ENCODE measurements at places on chromosomes 6 and 20.
A peak's percentile ranks its signal among the peaks of the same experiment; 100 is the strongest.

DNA sequence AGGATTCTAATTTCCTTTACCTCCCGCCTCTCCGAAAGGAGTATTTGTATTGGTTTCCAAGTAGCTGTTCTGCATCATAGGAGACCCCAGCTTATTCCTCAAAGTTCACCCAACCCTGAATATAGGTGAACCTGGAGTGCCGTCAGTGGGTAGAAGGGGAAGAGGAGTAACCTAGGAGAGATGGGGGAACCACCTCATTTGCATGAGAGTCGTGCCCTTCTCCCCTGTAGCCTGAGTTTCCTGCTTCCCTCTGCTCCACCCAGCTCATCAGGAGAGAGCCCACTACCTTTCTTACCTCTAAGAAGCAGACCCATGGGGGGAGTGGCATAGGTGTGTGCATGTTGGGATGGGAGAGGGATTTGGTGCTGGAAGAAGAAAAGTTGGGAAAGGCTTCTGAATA, 17.3 kb upstream of the WFDC2 start:
- DNase-seq, result no peak

DNA sequence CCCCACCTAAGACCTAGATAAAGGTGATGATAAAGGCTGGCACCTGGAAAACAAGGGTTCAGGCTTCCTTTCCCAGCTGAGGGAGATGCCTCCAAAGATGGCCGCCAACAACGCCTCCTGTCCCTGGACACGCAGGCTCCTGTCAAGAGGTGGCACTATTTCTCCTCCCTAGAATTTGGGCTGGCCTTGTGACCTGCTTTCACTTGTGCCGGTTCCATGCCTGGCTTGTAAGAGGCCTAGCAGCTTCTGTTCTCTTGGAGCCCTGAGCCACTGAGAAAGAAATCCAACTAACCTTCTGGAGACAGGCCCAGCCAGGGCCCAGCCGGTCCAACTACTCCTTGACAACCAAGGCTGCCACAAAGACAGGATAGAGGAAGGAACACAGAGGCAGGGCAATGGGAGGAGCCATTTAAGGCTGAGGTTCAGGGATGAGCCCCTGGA, 60.2 kb upstream of the RALY start:
- peak; percentile 24 for DNase-seq

- peak; percentile 47 for DNase-seq
Observed at GRCh38 chr6:160992061-160992979, 751 bp downstream of the MAP3K4 start.

DNA sequence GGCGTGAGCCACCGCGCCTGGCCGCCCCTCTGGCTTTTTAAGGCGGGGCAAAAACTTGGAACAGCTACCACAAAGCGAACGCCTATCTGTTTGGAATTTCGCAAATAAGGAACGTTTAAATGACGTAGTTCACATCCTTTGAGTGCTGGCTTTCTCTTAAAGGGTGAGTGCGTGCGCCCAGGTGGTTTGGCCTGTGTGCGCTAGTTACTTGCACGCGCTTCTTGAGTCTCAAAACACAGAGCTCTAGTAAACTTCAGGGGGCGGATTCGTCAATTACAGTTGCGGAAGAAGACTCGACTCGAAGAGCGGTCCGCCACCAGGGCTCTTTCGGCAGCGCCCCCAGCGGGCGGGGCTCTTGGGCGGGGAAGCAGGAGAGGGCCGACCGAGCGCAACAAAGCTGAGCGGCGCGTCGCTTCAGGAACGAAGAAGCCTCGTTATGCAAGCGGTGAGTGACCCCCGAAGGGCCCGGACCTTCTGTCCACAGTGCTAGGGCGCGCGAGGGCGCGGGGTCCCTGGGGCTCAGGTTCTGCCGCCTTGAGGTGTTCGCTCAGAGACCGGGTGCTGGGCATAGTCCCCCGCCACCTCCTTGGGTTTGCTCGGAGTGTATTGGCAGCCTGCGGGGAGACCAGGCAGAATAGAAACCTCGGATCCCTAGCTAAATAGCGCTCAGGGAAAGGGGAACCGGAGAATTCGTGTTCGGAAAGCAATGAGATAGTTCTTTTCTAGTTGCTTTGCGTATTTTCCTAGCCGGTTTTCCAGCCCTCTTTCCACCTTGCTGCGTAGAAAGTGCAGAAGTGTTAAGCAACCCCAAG, at the start of gene SYCP2L:
Gene SYCP2L (plus strand): TSS at position 362 of the 812 bp plus-strand sequence. CDS start 75 bp downstream, at position 437.
- DNase-seq, result no peak

- DNase-seq, result no peak
Observed at GRCh38 chr20:34022151-34022838, 28.6 kb downstream of the RALY start.

- no peak for DNase-seq
Observed at GRCh38 chr6:17395112-17395511, 1.7 kb downstream of the CAP2 start.

DNA sequence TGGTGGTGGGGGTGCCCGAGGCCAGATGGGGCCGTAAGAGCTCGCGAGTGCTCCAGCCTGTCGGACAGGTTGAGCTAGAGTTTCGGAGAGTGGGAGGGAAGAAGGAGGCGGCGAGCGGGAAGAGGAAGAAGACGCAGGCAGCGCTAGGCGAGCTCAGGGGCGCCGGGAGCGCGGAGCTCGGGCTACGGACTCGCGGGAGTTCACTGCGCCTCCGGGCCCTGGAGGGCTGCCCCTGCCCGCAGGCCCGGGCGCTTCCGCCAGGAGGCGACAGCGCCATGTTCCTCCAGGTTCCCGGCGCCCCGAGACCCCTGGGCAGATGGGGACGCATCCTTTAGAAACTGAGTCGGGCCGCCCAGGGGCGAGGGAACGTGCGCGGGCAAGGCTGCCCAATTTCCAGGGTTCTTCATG, 984 bp downstream of the TFAP2C start:
- no peak for DNase-seq

DNA sequence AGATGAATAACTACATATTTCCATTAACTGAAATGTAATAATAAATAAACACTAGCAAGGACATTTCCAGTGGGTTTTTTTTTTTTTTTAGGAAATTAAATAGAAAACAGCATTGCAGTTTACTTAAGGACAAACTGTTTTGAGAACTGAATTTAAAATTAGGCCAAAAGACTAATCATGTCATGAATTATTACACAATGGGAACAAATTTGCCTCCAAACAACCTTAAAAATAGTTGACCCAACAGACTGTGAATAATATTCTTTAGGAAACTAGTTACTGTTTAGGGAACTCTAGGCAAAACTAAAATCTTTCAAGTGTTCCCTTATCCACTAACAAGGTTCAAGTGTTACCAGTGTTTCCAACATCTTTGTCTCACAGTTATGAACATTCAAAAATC, 16.4 kb upstream of the COL12A1 start:
- DNase-seq, result no peak

GRCh38 chr6:24099181-24099580, 26.8 kb upstream of the NRSN1 start:
- DNase-seq, result no peak

DNA sequence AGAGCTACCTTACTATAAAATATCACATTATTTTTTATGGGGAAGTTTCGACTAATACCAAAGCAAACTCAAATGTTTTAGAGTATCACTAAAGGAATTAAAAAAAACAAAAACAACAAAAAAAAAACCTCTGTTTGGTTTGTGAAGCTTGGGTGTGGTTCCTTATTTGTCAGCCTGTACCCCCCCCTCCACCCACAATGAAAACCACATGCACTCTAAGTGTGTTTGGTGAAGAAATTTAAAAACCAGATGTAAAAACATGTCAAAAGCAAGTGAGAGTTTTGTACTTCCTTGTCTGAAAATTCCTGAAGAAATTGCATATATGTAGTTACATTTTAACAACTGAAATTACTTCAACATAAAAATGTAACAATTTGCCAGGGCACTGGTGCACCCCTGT, 3.1 kb downstream of the STK38 start:
- DNase-seq, result peak; percentile 27

GRCh38 chr6:32133786-32134185, 3.7 kb upstream of the FKBPL start:
- no peak for DNase-seq

- DNase-seq, result peak; percentile 25
Observed at GRCh38 chr6:26331218-26332073, 33.6 kb upstream of the BTN3A2 start.

DNA sequence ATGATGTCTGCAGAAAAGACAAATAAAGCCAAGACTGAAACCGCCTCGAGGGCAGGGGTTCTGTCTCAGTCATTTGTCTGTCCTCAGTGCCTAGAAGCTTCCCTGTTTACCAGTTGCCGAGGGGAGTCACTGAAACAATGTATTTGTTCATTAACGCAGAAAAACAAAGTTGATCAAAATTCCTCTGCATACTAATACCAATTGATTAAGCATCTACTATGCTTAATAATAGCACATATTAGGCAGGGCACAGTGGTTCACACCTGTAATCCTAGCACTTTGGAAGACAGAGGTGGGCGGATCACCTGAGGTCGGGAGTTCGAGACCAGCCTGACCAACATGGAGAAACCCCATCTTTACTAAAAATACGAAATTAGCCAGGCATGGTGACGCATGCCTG, 1.8 kb upstream of the FKBP5 start:
- DNase-seq, result no peak

- DNase-seq, result peak; percentile 42
Observed at GRCh38 chr20:57594092-57594951, 25.9 kb downstream of the ZBP1 start.

- DNase-seq, result no peak
Observed at GRCh38 chr6:169083508-169083874, 170.2 kb downstream of the THBS2 start.

GRCh38 chr6:125041740-125042459, 79.7 kb downstream of the RNF217 start:
- no peak for DNase-seq

- DNase-seq, result no peak
Observed at GRCh38 chr6:33983109-33983716, 162.7 kb downstream of the GRM4 start.

DNA sequence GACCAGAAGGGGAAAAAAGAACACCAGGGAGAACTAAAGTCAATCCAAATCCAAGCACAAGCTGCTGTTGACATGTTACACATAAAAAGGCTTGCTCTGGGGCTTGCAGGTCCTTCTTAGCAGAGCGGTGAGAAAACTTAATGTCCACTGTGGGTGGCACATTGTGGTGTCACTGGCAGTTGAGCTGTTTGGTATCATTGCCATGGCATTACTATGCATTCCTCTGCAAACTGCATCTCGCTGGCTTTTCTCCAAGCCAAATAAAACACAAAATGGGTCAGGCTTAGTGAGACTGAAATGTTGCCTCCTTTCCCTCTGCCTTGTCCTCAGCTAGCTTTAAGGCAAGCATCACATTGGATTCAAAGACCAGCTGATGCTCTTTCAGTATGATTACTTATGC, 40.9 kb downstream of the LY86 start:
- DNase-seq, result no peak

DNA sequence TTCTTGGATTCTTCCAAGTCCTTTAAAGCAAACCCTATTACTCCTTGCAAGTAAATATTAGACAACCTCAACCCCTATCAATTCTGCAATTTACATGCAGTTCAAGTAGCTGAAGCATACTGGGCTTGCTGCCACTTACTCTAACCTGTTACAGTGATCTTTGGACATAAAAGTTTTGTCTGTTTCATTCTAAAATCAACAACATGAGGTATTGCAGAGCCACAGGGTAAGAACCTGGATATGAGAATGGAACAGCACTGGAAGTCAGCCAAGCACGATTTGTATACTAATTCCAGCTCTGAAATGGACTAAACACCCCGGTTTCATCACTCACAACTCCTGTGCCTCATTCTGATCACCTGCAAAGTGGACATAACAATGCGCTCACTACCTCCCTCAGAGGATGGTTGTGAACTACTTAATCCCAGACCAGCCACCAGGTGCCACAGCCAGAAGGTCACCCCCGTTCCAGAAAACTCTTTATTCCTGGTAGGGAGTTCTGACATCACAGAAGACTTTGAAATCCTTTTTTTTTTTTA, 270.0 kb downstream of the ADGB start:
- DNase-seq, result no peak

GRCh38 chr6:77463308-77463860, at the start of gene HTR1B:
Gene HTR1B, minus strand, starts transcription at chr6:77463491. Its CDS starts 88 bp downstream, at chr6:77463403.
- no peak for DNase-seq

- peak; percentile 3 for DNase-seq
Observed at GRCh38 chr6:127186889-127187288, 68.4 kb downstream of the RSPO3 start.

DNA sequence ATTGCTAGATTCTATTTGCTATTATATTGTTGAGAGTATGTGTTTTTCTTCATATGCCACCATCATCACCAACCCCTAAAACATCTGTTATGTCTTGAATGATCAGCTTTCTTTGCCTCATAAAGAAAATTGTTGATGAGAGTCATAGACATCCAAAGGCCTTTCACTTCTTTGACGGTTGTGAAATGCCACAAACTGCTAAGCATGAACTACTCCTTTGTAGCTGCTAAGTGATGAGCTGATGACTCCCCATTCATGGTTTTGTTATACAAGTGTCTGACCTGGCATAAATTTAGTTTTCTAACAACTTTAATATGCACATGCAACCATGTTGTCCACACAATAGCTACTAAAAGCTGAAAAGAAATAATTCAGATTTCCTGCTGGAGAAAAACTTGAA, 684 bp upstream of the MED23 start:
- DNase-seq, result no peak

GRCh38 chr6:131683479-131683878, 17.7 kb downstream of the OR2A4 start:
- no peak for DNase-seq

GRCh38 chr6:46407776-46408530, 83.3 kb downstream of the RCAN2 start:
- no peak for DNase-seq

- DNase-seq, result no peak
Observed at GRCh38 chr6:98932381-98932780, 15.4 kb downstream of the FBXL4 start.

DNA sequence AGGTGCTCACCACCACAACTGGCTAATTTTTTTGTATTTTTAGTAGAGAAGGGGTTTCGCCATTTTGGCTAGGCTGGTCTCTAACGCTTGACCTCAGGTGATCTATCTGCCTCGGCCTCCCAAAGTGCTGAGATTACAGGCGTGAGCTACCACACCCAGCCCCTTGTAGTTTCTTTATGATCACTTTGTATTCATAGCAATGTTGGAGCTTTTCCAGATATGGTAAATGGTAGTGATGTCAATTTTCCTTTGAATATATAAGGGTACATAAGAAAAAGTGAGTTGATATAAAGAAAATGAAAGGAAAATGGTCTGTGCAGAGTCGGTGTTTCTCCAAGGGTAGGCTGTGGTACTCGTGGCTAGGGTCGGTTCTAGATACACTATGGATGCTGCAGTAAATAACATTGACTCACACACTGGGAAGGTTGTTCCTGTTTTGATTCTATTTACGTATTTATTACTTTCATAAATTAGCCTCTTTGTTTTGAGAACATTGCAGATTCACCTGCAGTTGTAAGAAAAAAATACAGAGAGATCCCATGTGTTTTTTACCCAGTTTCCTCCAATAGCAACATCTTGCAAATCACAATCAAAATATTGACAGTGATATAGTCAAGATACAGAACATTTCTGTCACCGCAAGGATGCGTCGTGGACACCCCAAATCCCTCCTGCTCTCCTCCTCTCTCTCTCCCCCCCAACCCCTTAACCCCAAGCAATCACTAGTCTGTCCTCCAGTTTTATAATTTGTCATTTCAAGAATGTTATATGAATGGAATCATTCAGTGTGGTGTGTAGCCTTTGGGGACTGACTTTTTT, 2.5 kb downstream of the ZNF831 start:
- no peak for DNase-seq

GRCh38 chr20:57429580-57430200, 38.5 kb downstream of the RBM38 start:
- no peak for DNase-seq

- DNase-seq, result no peak
Observed at GRCh38 chr20:63043348-63044203, 36.8 kb upstream of the BHLHE23 start.

- DNase-seq, result no peak
Observed at GRCh38 chr6:136037876-136038460, 186.5 kb downstream of the PDE7B start.

GRCh38 chr6:125957391-125957693, 772 bp downstream of the HINT3 start:
- DNase-seq, result no peak

Measured in activated naive CD4-positive, alpha-beta T cell (primary cell).